ENCODE measurements at places on chromosomes 16 and 17.
A peak's percentile ranks its signal among the peaks of the same experiment; 100 is the strongest.

DNA sequence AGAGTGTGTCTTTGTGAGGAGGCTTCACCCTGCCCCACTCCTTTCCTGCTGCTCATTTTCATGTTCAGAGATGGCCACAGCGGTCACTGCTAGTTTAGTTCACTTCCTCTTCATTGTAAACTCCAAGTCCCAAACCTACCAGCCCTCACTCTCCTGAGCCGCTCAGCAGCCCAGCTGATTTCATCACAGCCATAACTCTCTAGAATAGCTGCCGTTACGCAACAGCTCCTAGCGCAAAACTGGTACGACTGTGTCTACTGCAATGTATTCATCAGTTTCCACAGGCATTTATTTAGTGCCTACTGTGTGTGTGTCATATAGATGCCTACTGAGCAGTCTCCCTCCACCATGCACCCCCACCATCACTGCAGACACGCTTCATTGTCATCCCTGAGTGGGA, 233.5 kb upstream of the RPL38 start:
- DNase-seq = peak; percentile 14

DNA sequence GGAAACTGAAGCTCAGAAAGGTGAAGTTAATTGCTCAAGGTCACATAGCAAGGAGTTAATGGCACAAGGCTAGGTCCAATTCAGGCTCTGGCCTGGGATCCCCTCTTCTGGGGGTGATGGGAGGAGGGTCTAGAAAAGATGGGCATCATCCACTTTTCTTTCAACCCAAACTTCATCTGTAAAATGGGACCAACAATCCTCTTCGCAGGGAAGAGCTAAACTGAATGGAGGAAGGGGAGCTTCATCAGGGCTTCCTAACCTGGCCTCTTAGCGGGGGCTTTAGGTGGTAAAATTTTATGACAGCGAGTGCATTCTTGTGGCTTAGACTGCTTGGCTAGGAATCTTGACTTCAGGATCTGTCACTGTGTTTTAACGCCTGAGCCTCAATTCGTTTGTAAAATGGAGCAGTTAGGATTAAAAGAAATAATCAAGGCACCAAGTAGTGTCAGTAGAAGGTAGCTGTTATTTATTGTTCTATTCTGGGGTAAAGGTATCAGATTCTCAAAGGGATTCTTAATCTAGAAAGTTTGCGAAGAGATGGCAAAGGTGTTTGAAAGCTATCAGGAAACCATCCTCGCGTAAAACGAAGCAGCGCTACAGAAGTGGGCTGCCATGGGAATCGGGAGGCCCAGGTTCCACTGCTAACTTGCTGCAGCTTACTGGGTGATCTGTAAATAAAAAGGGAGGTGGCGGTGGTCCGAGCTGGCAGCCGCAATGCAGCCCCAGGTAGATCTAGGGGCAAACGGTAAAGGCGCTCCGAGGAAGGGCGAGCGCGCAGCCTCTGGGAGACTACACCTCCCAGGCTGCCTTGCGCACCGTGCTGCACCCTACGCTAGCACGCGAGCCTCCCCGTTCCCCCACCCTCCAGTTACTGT, 1.5 kb upstream of the SRCAP start:
- peak; percentile 89 for DNase-seq

- no peak for DNase-seq
These were observed 39.4 kb downstream of the HS3ST3A1 start for GRCh38 chr17:13562271-13562800.

DNA sequence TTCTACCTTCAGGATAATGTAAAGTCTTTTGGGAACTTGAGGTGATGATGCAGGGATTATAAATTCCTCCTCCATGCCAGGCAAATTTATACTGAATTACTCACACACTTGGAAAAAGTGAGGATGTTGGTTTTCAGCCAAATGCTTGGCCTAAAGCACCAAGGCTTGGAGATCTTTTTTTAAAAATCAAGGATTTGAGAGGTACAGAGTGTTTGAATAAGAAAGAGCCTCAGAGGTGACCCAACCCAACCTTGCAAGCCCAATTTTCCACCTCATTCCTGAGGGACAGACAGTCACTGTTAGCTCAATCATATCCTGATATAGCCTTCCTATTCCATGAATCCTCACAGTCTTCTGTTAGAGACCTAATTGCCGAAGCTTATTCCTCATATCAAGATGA, 14.0 kb downstream of the GRIN2A start:
- DNase-seq = no peak

DNA sequence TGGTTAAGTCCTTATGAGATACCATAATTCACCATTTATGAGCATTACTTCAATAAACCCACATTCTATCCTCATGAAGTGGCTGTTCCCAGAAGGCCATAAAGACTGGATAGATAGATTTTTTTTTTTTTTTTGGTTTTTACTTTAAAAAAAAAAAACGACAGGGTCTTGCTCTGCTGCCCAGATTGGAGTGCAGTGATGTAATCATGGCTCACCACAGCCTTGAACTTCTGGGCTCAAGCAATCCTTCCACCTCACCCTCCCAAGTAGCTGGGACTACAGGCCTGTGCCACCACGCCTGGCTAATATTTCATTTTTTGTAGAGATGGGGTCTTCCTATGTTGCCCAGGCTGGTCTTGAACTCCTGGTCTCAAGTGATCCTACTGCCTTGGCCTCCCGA, 102.3 kb downstream of the XYLT1 start:
- DNase-seq = no peak

DNA sequence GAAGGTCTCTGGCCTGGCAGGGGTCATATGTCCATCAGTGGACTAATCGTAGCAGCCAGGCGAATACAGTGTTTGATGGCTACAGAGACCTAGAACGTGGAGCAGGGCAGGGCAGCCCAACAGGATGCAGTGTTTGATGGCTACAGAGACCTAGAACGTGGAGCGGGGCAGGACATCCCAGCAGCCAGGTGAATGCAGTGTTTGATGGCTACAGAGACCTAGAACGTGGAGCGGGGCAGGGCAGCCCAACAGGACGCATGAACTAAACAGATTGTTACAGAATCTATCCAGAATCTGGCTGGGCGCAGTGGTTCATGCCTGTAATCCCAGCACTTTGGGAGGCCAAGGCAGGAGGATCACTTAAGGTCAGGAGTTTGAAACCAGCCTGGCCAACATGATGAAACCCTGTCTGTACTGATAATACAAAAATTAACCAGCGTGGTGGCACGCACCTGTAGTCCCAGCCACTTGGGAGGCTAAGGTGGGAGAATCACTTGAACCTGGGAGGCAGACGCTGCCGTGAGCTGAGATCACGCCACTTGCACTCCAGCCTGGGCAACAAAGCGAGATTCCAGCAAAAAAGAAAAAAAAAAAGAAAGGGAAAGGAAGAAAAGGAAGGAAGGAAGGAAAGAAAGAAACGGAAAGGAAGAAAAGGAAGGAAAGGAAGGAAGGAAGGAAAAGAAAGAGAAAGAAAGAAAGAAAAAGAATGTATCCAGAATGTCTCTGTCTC, 65.2 kb upstream of the RPH3AL start:
- DNase-seq = no peak

- no peak for DNase-seq
These were observed at the start of gene MSLN for GRCh38 chr16:760545-761343. Gene MSLN, plus strand, starts transcription at chr16:760734. Its CDS starts 1,947 bp downstream, at chr16:762681.

GRCh38 chr16:66928702-66929388, 3.5 kb upstream of the RRAD start:
- peak; percentile 8 for DNase-seq

DNA sequence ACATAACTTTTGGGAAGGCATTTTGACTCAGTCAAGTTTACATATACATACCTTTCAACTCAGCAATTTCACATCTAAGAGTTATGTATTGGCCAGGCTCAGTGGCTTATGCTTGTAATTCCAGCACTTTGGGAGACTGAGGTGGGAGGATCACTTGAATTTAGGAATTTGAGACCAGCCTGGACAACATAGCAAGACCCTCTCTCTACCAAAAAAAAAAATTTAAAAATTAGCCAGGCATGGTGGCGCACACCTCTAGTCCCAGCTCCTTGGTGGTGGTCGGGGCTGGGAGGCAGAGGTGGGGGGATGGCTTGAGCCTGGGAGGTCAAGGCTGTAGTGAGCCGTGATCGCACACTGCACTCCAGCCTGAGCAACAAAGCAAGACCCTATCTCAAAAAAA, 79.3 kb downstream of the AATF start:
- DNase-seq = no peak

GRCh38 chr16:80612461-80613017, 71.7 kb downstream of the DYNLRB2 start:
- DNase-seq = no peak

DNA sequence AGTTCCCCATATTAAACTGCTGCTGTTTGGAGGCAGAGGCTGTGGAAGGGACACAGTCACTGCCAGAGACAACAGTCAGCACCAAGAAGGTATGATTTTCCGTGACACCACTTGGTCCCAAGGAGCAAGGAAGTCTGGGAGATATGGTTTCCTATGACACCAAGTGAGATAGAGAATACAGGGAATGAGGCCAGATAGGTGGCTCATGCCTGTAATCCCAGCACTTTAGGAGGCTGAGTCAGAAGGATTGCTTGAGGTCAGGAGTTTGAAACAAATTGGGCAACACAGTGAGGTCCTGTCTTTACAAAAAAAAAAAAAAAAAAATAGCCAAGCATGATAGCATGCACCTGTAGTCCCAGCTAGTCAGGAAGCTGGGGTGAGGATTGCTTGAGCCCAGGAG, 90.8 kb downstream of the ABCC12 start:
- DNase-seq = no peak

All from NCI-H1694 treated with DMSO at 0.1 percent for 48 hours (cell line).